ENCODE measurements at places on chromosomes 7 and 10. TPM values are rescaled to one million over a fixed set of nuclear protein-coding genes. Genes with fewer than 3 reads are reported as not detected.

Gene LRRC4
- 0.16 TPM for total RNA-seq

Gene TAS2R5
- total RNA-seq: 0.39 TPM

Gene TRPV5
- not detected for total RNA-seq

Gene AGAP9
- 1.3 TPM for total RNA-seq

Gene MBL2
- total RNA-seq: not detected

Gene RPEL1
- total RNA-seq: 0.13 TPM

Gene LBX1
- not detected for total RNA-seq

Gene RTKN2
- 1.7 TPM for total RNA-seq

Gene SP8
- total RNA-seq: not detected

Gene SMO
- total RNA-seq: 32.0 TPM

Gene LIPF
- not detected for total RNA-seq

Gene SPDYE18
- total RNA-seq: not detected

Gene TMEM139
- total RNA-seq: 0.39 TPM

Gene ICA1
- 3.1 TPM for total RNA-seq

Gene ATP6V0A4
- not detected for total RNA-seq

Gene INMT
- 1.7 TPM for total RNA-seq

Gene SFRP4
- total RNA-seq: 0.39 TPM

Gene GOLGA7B
- total RNA-seq: not detected

Gene MAT1A
- total RNA-seq: not detected

Gene CRTAC1
- total RNA-seq: not detected

Gene GPNMB
- total RNA-seq: 13.7 TPM

Gene TAS2R41
- not detected for total RNA-seq

Gene ANXA8
- 0.40 TPM for total RNA-seq

Gene ASB10
- not detected for total RNA-seq

Gene OR2A2
- total RNA-seq: not detected

Gene CRPPA
- total RNA-seq: 0.78 TPM

Gene KCP
- not detected for total RNA-seq

Gene PLAU
- 449 TPM for total RNA-seq

Gene ARHGEF35
- 1.2 TPM for total RNA-seq

Gene ACSM6
- not detected for total RNA-seq

Gene TRIM73
- total RNA-seq: 0.72 TPM

Gene RADIL
- 0.78 TPM for total RNA-seq

Gene C10orf53
- not detected for total RNA-seq

Gene CDHR3
- total RNA-seq: 3.4 TPM

Gene WDR37
- total RNA-seq: 9.4 TPM

Gene WEE2
- not detected for total RNA-seq

Gene ODAD2
- 0.52 TPM for total RNA-seq

Gene INSYN2A
- 0.91 TPM for total RNA-seq

Gene CABCOCO1
- total RNA-seq: 0.65 TPM

Gene TFPI2
- 1,251 TPM for total RNA-seq

Gene UBTD1
- total RNA-seq: 32.8 TPM

Gene KIAA1217
- 5.6 TPM for total RNA-seq

Gene PDE6C
- not detected for total RNA-seq

Gene ZKSCAN5
- total RNA-seq: 12.1 TPM

Gene FAM221A
- 2.1 TPM for total RNA-seq

Gene SPDYE16
- not detected for total RNA-seq

Gene OIT3
- not detected for total RNA-seq

Gene HOXA2
- 2.8 TPM for total RNA-seq

Gene GPRIN2
- total RNA-seq: not detected

Gene PRLHR
- not detected for total RNA-seq

Gene ACTL6B
- not detected for total RNA-seq

Gene OR6B1
- total RNA-seq: not detected

Gene MYPN
- total RNA-seq: 0.13 TPM

Gene OR2A7
- total RNA-seq: 0.13 TPM

Gene HOXA9
- total RNA-seq: 1.0 TPM

Gene PRR15
- total RNA-seq: 4.5 TPM

Gene FBXO24
- total RNA-seq: 0.65 TPM

Gene AKR1C8
- total RNA-seq: not detected

Measured in epithelial cell of alveolus of lung (primary cell).